IPS-NIHi11 (cell line): ENCODE measurements at places on chromosomes 7 and 10.
A peak's percentile ranks its signal among the peaks of the same experiment; 100 is the strongest.

DNA sequence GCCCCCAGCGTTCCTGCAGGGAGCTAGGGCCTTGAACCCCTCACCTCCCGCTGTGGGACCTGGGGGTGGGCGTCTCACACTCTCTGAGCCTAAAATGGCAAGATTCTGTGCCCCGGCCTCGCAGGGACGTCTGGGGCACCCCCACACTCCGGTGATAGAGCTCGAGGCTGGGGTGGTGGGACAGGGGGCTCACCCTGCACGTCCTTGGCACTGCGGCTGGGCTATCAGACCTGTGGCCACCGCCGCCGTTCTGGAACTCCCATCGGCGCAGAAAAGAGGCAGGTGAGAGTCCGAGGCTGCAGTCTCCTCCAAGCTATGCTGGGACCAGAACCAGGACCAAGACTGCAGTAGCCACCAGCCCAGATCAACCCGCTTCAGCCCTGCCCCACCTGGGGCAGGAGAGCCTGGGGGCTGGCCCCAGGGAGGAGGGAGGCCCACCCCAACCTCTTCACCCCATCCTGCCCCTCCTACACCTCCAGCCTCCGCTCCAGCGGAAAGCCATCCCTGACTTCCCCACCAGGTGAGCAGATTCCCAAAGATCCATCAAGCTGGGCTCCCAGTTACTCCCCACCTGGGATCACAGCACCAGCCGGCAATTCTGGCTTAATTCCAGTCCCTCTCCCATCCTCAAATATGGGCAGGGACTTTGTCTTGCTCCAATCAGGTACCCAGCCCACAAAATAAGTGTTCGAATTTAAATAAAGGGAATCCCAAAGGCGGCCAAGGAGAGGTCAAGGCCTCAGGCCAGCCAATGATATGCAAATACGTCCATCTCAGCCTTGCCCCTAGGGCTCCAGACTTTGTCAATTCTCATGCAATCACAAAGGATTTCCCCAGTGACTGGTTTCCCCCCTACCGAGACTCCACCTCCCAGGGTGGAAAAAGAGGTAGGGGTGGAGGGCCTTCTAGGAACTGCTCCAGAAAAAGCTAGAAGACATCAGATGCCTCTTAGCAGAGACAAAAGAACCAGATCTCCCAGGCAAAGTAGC lies 16.4 kb downstream of the TNRC18 start:
- DNase-seq = peak; percentile 78

GRCh38 chr7:47423196-47423595 lies 158.7 kb downstream of the TNS3 start:
- no peak for DNase-seq

GRCh38 chr10:114307731-114308130 lies 68.7 kb downstream of the VWA2 start:
- no peak for DNase-seq

DNA sequence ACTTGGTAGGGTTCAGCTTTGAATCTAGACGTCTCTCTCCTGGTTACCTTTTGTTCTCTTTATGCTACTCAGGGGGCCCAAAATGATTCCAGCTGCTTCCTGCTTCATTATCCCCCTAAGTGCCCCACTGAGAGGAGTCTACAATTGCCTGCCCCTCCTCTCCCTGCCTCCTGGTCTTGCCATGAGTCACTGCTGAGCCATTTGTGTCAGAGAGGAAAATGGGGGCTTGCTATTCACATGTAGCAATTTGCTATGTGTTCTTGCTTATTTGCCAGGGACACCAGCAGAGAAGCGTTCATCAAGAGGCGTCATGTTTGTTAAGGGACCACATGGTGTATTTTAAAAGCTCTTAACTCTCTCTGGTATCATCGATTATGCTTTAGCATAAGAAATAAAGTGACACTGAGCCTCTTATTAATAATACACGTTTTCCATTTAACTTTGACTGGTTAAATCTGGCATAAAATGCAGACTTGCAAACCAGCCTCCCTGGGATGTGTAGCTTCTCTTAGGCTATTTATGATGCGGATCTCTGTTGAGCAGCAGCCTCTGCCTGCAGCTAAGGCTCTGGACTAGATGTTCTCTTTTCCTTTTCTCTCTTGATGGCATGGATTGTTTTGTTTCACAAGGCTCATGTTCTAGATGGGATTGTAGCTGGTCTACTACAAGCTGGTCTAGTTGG lies 239.3 kb downstream of the AUTS2 start:
- DNase-seq = peak; percentile 68

DNA sequence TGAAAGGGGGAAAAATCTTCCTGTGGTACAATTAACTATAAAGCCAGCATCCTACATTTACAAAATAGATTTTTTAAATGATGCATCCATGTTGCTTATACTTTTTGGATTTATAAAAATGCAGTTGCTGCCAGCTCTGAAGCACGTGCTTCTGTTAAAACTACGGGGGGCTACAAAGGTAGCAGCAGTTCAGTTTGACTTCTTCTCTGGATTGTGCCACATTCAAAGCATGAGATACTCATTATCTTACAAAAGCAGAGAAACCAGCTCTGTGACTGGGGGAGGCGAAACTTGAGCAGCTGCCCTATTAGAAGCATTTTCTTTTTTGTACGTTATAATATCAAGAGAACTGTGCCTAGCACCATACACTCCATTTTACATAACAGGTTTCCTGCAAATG lies 31.1 kb downstream of the NEUROD6 start:
- DNase-seq = no peak

DNA sequence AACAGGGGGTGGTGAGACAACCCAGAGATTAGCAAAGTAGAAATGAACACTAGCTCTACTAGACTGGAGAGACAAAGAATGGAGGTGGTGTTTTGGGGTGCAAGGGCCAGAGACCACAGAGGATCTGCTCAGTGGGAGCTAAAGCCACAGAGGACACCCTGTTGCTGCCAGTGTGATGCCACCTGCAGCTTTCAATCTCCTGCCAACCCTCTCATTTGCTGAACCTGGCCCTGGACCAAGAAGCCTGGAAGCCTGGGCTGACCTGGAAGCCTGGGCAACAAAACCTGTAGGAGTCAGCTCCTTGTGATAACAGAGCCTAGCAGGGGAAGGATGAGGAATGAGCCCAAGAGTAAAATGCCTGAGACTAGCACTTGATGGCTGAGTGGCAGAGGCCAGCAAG lies 81.1 kb upstream of the ADO start:
- no peak for DNase-seq

GRCh38 chr10:121216721-121217181 lies 365.6 kb downstream of the WDR11 start:
- DNase-seq = no peak

DNA sequence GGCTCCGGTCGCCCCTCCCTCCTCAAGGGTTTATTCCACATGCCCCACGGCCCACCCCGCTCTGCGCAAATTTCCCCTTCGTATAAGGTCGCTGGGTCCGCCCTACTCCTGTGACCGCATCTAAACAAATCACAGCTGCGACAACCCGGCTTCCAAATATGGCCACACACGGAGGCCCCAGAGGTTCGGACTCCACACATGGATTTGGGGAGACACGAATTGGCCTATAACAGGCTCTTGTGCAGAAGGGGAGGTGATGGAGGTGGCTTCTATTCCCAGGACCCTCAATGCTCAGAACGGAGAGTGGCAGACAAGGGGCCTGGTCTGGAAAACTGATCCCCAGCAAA lies 90.1 kb downstream of the FOXL3 start:
- DNase-seq = peak; percentile 50

DNA sequence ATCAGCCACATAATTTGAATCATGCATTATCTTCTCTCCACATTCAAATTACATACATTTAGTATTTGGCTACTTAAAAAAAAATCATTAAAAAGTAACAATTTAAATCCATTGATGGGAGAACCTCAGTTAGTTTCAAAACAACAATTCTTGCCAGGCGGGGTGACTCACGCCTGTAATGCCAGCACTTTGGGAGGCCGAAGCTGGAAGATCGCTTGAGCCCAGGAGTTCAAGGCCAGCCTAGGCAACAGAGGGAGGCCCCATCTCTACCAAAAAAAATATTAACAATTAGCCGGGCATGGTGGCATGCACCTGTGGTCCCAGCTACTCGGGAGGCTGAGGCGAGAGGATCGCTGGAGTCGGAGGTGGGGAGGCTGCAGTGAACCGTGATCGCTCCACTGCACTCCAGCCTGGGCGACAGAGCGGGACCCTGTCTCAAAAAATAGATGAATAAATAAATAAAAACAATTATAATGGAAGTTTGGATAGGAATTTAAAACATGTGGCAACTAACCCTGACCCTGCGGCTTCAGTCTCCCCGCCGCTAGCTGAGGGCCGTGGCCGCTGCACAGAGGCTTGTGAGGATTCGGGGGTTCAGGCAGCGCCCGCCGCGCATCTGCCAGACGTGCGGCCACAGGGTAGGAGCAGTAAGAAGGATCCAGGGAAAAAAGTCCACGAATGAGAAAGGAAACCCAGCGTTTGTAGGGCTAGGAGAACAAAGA lies 1.1 kb upstream of the CSGALNACT2 start:
- no peak for DNase-seq

GRCh38 chr10:89556600-89556999 lies 21.2 kb upstream of the SLC16A12 start:
- no peak for DNase-seq

DNA sequence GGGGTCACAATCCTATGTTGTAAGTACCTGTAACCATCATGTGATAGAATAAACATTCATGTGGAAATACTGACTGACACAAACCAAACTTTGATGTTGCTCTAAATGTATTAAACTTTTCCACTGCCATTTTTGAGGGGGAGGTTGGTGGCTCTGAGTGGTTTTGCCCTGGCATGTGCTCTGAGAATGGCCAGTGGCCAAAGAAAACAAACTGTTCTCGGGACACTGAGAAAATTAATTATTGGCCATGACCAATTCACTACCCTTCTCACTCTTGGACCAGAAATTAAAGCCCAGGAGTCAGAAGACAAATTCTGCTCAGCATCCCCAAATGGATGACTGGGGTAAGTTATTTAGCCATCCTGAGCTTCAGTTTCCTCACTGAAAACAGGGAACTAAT lies 195.9 kb downstream of the XPNPEP1 start:
- no peak for DNase-seq

DNA sequence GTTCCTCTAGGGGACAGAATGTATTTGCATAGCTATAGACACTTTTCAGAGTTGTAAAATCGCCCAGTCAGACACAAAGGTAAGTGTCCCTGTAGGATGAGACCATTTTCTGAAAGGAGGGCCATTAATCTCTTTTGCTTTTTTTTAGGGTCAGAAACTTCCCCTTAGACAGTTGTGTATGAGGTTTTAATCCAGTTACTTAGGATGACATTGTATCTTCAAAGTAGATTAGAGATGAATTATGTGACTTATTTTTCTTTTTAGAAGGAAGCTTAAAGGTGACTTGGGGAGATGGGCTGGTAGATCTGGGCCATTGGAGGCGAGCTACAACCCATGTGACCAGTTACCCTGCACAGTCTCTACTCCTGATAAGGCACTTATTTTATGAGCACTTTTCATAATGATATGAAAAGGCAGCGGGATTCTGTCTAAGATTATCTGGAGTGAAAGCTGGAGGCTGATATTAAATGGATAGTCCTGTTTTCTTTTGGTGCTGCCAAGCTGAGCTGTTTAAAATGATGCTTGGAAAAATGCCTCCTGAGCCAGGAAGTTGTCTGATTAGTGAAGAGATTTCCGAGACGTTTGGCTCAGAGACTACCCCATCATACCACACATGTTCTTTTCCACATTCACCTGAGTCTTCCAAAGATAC lies 264.3 kb downstream of the AUTS2 start:
- DNase-seq = no peak

DNA sequence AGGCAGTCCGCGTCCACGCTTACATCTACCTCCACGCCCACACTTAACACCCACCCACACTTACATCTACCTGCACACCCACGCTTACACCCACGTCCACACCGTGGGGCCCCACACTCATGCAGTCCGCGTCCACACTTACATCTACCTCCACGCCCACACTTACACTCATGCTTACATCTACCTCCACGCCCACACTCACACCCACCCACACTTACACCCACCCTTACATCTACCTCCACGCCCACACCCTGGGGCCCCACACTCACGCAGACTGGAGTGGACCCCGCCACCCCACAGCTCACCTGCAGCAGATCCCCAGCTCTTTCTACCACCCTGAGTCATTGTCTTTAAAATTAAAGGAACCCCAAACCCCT lies 32.4 kb upstream of the PWWP2B start:
- DNase-seq = no peak

- no peak for DNase-seq
Measured at GRCh38 chr10:125261491-125262186, 101.3 kb upstream of the CTBP2 start.

DNA sequence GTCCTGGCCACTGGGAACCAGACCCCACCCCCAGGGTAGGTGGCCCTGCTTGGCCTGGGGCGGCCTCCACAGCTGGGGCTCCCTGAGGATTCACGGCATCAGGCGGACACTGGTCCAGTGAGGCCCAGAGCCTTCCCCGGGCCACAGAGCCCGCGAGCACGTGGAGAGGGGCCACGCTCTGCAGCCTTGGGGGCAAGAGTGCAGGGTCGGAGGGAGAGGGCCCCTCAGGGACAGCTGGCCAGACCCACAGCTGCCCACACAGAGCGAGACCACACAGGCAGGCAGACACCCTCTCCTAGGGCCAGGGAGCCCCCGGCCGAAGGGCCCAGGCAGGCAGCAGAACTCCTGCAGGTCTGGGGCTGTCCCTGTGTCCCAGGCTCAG lies 10.7 kb downstream of the VENTX start:
- no peak for DNase-seq

DNA sequence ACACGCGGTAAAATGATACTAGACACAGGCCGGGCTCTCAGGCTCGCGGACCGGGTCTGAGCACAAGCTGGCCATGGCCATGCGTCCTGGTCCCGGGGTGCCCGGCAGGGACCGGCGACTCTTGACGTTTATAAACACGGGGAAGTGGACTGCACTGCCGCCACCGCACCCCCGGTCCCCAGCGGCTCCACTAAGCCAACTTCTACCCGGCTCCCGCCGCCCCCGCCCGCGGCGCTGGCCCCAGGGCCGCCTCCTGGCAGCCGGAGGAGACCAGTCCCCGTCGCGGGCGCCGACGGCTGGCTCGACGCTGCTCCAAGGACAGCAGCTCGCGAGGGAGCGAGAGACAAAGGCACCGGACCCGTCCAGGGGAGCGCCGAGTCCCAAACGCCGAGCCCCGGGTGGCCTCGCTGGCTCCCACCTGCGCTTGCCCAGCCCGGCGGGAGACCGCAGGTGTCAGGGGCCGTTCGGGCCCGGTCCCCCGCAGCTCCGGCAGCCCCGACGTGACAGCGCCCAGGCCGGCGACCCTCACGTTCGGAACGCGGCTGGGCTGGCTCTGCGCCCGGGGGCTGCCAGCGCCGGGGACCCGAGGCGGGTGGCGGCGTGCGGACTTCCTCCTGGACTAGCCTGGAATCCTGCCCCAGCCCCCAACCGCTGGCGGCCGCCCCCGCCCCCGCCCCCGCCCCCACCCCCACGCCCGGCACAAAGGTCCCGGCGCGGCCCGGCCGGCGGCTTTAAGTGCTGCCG lies 517 bp downstream of the ITGB1 start:
- DNase-seq = peak; percentile 77
